DMS79 (cell line): ENCODE measurements at places on chromosomes 1 and 21.

DNA sequence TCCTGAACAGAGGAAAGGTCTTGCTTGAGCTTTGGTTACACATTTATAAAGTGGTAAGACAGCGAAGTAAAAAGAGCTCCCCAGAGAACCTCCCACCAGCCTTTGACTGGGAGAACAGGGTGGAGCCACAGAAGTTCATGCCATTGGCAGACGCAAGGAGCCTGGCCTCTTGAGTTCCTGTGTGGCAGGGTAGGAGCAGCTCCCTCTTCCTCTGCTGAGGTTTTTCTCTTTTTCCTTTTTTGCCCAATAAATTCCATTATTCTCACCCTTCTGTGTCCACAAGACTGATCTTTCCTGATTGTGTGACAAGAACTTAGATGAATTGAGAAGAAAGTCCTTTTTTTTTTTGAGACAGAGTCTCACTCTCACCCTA, 4.3 kb downstream of the THEM4 start:
- DNase-seq, result no peak

GRCh38 chr1:216119600-216119999, 303.6 kb downstream of the USH2A start:
- DNase-seq, result no peak

GRCh38 chr1:156623946-156624813, 5.0 kb downstream of the HAPLN2 start:
- peak; percentile 48 for DNase-seq

DNA sequence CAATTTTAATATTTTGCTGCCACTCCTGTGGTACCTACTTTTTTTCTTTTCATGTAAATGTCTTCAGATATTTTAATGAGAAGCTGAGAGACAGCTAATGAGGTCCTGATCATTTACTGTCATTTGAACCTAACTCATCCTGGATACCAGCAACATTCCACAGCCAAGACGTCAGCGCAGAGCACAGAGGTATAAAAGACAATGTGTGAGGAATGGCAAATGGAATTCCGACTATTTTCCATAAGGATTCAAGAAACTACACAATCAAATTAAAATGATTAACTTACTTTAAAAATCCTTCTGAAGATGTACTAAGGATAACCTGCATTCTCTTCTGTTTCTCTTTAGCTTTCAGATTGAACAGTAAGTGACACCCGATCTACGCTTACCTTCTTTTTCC, 38.8 kb downstream of the HEATR1 start:
- DNase-seq, result no peak

- DNase-seq, result no peak
These were observed 101.5 kb upstream of the SLFNL1 start for GRCh38 chr1:41122851-41123518.

GRCh38 chr1:195744256-195744655, 864.0 kb downstream of the KCNT2 start:
- no peak for DNase-seq

DNA sequence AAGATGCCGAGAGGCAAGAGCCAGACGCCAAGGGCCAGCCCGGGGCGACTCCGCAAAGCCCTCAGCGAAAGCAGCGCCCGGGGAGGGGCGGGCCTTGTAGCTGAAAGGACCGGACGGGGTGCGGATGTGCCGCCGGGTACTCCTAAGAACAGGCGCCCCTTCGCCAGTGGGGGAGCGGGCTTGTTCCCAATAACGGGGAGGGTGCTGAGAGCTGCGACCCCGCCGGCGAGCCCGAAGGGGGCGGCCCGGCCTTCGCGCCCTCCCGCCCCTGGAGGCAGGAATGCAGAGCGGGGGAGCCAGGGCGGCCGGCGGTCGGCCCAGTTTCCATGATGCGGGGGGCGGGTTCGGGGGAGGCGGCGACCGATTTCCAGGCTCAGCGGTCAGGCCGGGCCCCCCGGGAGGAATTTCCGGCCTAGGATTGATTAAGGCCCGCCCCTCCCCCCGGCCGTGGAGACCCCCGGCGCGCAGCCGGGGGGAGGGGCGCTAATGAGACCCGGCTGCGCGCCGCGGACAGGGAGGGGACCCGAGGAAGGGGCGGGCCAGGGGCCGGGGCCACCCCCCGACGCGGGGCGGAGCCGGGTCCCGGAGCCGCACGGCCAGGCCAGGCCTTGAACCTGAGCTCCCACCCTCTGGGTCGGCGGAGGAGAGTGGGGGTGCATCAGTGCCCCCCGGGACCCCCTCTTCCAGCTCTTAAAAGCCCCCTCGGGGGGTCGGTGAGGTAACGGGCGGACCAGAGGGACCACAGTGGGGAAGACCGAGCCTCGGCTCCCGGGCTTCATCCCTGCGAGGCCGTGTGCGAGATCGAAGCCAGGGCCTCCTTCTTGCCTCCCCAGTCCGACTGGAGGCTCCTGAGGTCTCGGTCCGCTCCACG, 898 bp upstream of the TMEM200B start:
- no peak for DNase-seq

- DNase-seq, result no peak
These were observed 72.1 kb downstream of the GREM2 start for GRCh38 chr1:240539769-240540414.

GRCh38 chr1:21816602-21817302, 4.7 kb downstream of the LDLRAD2 start:
- no peak for DNase-seq

DNA sequence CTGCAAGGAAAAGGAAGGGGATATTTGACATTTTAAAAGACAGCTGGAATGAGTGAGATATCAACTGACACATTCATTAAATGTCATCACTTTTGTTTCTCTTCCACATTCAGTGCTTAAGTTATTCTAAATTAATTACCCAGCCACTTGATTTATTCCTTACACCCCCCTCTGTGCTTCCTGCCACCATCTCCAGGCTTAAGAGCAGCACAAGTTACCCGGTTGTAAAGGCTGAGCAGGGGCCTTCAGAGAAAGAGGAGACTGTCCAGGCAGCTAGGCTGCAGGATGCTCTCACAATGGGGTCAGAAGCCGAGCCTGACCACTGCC, 71.4 kb downstream of the SYT6 start:
- DNase-seq, result no peak

DNA sequence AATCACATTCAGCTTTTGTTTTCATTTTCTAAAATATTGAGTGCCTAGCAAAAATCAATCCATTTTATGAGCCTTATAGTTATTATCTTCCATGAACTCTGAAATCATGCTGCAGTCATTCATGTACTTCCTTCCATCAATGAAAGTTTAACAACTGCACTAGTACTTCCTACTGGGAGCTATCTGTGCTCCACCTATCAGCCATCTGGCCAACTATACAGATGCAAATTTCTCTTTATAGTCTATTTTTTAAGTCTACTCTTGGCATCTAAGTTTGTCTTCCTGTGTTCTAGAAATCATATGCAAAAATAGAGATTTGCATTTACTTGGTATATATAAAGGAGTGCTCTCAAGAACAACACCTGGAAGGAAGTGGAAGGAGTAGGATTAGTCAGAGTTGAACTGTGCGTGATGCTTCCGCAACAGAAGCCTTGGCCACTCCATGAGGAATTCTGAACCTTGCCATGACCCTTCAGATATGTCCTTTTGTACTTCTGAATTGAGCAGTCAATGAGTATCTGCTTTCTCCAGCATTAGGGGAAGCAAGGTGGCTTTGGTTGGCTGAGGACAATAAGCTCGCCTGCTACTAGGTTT, 403.2 kb upstream of the ADAMTS5 start:
- DNase-seq, result no peak

GRCh38 chr1:212423879-212424278, 8.8 kb upstream of the NENF start:
- no peak for DNase-seq

- DNase-seq, result no peak
These were observed 100.0 kb downstream of the POFUT2 start for GRCh38 chr21:45187646-45188045.

GRCh38 chr1:54927472-54928240, 40.7 kb upstream of the DHCR24 start:
- peak; percentile 2 for DNase-seq

DNA sequence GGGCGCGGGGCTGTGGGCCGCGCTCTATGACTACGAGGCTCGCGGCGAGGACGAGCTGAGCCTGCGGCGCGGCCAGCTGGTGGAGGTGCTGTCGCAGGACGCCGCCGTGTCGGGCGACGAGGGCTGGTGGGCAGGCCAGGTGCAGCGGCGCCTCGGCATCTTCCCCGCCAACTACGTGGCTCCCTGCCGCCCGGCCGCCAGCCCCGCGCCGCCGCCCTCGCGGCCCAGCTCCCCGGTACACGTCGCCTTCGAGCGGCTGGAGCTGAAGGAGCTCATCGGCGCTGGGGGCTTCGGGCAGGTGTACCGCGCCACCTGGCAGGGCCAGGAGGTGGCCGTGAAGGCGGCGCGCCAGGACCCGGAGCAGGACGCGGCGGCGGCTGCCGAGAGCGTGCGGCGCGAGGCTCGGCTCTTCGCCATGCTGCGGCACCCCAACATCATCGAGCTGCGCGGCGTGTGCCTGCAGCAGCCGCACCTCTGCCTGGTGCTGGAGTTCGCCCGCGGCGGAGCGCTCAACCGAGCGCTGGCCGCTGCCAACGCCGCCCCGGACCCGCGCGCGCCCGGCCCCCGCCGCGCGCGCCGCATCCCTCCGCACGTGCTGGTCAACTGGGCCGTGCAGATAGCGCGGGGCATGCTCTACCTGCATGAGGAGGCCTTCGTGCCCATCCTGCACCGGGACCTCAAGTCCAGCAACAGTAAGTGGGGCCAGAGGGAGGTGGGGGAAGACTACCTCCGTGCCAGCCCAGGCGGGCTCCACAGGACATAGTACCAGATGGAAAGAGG, 808 bp downstream of the MAP3K21 start:
- no peak for DNase-seq

DNA sequence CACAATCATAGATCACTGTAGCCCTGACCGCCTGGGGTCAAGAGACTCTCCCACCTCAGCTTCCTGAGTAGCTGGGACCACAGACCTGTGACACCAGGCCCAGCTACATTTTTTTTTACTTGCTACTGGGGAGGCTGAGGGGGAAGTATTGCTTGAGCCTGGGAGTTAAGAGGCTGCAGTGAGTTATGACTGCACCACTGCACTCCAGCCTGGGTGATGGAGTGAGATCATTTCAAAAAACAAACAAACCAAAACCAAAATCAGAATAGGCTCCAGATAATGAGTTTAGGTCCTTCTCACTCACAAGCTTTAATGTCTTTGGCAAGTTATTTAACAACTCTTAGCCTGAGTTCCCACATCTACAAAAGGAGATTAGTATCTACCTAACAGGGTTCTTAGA, 22.8 kb downstream of the WDR26 start:
- no peak for DNase-seq

GRCh38 chr1:93576346-93576745, 105.3 kb downstream of the BCAR3 start:
- DNase-seq, result peak; percentile 67

DNA sequence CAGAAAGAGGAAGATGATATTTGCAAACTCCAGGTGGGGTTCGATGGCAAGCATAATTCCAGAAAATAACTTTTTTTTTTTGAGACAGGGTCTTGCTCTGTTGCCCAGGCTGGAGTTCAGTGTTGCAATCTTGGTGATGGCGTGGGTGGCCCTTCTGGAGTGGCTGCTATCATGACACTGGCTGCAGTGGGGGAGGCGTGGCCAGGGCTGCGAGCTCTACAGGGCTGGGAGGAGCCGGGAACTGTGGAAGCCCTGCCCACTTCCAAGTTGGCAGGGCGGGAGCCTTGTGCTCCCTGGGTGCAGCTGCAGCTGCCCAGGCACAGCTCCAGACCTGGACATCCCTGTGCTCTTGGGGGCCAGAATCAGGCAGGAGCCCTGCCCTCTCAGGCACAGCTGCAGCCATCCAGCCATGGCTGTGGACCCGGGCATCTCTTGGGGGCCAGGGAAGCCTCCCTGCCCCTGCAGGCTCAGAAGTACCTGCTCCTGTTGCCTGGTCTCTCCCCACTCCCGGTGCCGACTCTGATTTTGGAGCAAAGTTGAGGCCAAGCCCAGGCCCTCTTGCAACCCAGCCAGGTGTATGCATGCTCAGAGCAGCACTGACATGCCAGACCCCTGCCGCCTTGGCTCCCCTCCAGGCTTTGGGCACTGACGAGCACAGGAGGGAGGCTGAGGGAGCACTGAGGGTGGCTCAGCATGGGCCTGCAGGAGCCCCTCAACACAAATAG, 7.2 kb upstream of the BCL10 start:
- no peak for DNase-seq

- no peak for DNase-seq
These were observed 1025.7 kb downstream of the PLA2G4A start for GRCh38 chr1:187854457-187854856.

- no peak for DNase-seq
These were observed 652 bp downstream of the ARL8A start for GRCh38 chr1:202143768-202144401.

DNA sequence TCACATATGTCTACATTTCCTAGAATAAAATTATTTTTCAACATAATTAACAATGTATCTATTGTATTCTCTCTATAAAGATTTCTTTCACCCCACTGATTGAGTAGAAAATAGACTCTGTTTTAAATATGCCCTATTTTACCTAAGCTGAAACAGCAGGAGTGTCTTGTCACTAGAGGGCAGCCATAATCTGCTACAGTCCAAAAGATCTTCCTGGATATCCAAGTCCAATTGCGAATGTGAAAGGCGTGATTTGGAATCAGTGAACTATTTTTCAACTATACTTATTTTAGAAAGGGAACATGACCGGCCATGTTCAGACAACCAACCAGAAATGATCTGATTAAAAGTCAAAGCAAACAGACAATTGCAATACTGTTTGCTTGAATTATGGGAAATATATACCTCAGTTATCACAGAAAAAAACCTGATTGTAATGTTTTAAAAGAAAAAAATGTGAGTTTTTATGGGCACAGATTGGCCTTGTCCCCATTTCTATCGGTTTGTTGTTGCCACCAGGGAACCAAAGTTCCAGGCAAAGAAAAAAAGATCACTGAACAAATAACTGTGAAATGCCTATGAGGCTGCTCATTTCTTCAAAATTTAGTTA, 1211.0 kb upstream of the ADGRL4 start:
- DNase-seq, result no peak

DNA sequence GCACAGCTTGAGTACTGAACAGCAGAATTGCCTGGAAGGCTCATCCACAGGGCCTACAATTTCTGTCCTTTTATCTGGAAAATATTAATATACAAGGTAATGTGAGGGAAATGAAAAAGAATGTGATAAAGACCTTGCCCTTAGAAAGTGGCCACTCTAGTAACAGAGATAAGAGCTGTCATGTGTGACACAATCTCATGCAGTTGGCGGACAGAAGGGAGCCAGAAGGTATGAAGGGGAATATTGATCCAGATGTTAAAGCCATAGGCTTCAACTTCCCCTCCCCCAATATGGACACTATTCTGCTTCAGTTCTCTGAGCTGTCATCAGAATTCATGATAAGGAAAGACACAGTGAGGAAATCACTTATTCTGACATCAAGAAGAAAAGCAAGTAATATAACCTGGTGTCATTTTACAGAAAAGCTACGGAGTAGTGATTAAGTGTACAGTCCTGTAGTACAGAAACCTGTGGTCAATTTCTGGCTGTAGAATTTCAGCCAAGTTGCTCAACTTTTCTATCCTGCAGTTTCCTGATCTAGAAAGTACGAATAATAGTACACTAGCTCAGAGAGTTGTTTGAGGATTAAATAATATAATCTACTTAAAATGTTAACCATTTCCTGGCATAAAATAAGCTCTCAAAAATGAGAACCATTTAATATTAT, 572.1 kb downstream of the DPYD start:
- no peak for DNase-seq
